CD4-positive, alpha-beta memory T cell (primary cell): ENCODE measurements at places on chromosomes 5 and 9.
A peak's percentile ranks its signal among the peaks of the same experiment; 100 is the strongest.

DNA sequence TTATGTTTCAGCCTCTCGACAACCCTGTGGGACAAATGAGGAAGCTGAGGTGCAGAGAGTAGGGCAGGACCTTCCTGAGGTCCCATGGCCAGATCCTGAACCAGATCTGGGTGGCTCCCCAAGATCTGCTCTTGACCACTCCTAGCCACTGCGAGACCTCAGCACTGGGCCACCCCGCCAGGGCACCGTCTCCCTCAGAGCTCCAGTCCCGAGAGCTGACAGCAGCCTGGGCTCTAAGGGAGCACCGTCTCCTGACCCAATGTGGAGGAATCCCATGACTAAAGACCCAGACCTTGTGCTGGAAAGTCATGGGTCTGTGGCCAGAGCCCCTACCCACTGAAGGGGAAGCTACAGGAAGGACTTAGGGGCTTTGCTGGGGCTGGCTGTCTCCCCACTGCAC, 4.5 kb upstream of the LMX1B start:
- no peak for DNase-seq

- DNase-seq = no peak
Measured at GRCh38 chr9:69895185-69895584, 74.6 kb downstream of the CFAP95 start.

GRCh38 chr5:62581836-62582597, 3.4 kb downstream of the LRRC70 start:
- no peak for DNase-seq

GRCh38 chr9:123090956-123091355, 57.5 kb downstream of the GPR21 start:
- DNase-seq = no peak

- DNase-seq = no peak
Measured at GRCh38 chr5:15500325-15501001, 483 bp downstream of the FBXL7 start.

DNA sequence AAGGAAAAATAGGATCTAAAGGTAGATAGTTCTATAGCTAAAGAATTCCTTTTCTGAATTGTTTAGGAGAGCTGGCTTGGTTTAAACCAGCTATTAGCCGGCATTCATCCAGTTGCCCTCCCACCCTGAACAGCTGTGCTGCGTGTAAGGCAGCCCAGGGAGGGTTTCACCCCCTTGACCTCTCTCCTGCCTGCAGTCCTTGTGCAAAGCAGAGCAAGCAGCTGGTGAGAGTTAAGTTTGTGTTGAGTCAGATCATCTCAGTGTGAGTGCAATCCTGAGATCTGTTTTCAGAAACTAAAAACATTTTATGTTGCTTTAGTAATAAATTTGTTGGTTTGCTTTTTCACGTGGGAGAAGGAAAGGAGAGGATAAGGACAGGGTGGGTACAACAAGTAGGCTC, 13.0 kb downstream of the SLC25A25 start:
- no peak for DNase-seq

DNA sequence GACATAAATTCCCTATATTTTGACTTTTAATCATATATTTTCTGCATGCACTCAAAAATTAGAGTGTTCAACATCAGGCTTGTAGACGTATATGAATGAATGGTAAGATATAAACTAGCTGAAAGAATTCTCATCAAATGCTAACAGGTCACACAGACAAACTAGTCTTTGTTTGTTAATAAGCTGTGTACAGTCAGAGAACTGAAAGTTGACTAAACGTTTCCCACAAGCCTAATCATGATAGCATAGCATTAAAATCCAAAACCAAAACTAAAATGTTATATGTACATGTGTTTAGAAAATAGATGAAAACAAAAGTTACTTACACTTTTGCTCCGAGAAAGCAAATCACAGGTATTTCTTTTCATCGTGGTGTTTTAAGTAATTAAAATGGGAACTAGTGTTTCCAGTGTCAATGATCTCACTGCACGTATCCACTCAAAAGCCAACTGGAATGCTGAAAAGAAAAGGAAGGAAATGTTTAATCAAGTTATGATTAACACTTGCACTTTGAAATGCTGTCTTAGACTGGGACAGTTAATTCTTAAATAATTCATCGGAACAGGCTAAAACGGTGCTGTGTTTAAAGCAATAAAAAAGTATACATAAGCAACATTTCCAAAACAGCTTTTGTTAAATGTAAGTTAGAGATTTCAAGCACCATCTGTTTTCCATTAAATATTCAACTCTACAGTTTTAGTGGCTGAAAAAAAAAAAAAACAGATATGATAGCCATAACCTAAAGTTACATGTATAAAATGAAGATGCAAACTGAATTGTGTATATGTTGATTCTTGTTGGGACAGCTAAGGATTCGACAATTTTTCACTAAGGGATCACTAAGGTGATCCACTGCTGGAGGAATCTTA, 291.9 kb upstream of the PDE4D start:
- no peak for DNase-seq

- DNase-seq = no peak
Measured at GRCh38 chr5:56319526-56320181, 86.5 kb upstream of the ANKRD55 start.

GRCh38 chr9:130128733-130129431, 43.3 kb upstream of the NCS1 start:
- peak; percentile 60 for DNase-seq

DNA sequence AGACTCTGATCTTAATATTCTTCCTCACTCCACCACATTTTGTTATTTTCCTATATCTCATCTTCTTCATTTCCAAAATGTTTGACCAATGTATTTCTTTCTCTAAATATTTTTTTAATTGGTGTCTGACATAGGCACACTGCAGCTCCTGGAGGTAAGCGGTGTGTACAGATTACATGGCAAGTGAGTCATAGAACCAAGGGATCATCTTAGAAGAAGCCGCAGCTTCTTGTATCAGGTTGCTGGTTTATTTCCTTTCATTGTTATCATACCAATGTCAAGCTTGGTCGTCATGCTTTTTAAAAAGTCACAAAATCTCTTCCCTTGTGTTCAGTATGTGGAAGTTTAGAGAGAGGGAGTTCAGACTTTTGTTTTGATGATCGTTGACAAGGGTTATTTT, 526.1 kb upstream of the CDH18 start:
- DNase-seq = no peak

DNA sequence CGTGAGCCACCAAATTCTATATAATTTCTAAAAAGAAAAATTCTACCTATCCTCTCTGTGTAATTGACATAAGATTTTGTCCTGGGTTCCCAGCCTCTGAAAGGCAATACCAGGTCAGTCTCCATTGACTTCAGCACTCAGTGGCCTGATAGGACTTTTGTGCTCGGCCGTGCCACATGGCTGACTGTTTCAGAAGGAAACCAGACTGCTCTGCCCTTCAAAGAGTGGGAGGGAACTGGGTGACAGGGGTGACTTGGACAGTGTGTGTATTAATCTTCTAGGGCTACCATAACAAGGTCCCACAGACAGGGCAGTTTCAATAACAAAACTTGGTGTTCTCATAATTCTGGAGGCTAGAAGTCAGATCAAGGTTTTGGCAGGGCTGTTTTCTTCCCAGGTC, 43.0 kb downstream of the ARHGAP26 start:
- DNase-seq = no peak

DNA sequence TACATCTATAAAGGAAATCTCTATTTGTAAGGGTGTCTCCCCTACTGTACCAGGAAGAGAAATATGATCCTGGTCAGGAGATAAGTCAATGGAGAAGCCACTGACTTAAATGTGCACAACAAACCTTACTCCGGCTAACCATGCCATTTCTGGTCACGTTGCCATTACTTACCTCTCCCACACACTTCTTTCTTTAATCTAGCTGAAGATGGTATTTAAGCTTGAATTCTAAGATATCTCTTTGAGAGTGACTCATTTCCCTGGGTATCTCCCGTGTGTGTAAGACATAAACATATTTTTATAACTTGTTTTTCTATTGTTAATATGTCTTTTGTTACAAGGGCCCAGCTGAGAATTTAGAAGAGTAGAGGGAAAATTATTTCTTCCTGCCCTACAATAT, 296.6 kb downstream of the SEMA5A start:
- DNase-seq = no peak

GRCh38 chr9:100848726-100849125, 179.8 kb upstream of the PLPPR1 start:
- no peak for DNase-seq

- no peak for DNase-seq
Measured at GRCh38 chr9:131302244-131303075, 12.9 kb downstream of the PLPP7 start.

DNA sequence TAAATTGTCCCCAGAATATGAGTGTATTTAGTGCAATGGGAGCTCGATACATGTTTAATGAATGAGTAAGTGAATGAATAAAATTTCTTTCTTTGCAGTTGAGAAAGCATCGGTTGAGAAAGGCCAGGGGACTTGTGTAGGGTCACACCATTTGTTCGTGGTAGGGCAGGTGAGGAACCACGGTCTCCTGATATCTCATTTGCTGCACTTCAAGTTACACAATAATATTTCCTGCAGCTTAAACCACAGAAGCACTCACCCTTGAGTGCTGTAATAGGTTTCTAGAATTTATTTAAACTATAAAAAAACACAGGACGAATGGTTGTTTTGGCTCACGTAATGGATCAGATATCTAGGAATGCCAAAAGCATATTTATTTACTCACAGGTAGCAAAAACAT, 429.8 kb downstream of the SPATA31D1 start:
- no peak for DNase-seq

DNA sequence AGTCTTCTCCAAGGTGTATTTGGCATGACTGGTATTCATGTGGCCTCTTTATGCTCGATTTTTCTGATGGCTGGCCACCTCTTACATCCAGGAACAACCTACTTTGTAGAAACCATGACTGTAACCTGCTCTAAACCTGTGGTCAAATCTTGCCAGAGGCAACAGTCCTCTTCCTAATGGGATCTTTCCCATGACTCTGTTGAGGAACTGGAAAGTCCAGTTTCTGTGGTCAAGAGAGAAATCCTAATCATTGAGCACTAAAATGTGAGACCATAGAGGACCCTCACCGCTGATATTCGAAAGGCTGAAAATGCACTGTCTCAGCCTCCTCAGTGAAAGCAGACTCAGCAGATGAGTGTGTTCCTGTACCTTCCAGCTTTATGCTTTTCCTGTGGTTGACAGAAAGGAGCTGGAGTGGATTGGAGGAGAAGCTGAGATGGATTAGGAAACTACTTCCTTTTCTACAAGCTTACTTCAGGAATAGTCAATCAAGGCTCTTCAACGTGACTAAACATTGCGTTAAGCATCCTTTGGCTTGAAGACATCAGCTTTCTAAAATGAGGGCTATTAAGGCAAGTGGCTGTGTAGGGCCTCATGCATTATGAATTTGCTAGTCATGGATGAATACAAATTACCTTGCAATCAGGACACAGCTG, 69.7 kb upstream of the DAPK1 start:
- no peak for DNase-seq

DNA sequence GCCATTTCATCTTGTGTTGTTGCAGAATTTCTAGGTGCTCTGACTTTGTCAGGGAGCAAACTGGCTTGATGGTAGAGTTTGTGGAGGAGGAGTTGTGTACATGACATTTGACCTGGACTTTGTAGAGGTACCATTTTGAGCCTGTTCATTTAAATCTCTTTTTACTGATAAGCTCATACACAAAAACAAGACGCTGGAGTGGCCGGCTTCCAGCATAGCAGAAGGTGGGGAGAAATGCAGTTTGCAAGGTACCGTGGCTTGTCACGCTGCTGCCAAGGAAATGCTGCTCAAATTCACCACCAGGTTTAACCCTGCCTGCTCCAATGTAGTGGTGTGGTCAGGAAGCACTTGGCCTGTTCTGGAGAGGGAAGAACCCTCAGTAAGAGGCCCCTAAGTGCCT, 18.9 kb upstream of the IQGAP2 start:
- no peak for DNase-seq

- no peak for DNase-seq
Measured at GRCh38 chr5:127587246-127587917, 61.5 kb upstream of the CTXN3 start.

GRCh38 chr9:98866435-98867102, 59.1 kb downstream of the GALNT12 start:
- no peak for DNase-seq

GRCh38 chr5:77990020-77990419, 213.9 kb upstream of the TBCA start:
- DNase-seq = no peak

GRCh38 chr5:88675168-88675707, 207.7 kb downstream of the MEF2C start:
- no peak for DNase-seq

DNA sequence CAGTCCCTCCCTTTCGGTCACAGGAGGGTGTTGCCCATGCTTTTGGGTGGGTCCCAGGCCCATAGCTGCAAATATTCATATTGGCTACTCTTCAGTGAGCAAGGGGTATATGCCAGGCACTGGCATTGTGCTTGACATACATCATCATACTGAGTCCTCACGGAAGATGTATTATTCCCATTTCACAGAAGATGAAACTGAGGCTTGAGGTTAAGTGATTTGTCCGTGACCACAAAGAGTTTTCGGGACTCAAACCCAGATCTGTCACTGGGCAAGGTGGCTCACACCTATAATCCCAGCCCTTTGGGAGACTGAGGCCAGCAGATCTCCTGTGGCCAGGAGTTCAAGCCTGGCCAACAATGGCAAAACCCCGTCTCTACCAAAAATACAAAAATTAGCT, 6.5 kb upstream of the FGFR4 start:
- DNase-seq = no peak

GRCh38 chr5:175457466-175457865, 13.5 kb upstream of the DRD1 start:
- no peak for DNase-seq

- no peak for DNase-seq
Measured at GRCh38 chr9:114460513-114461199, 44.6 kb downstream of the WHRN start.

DNA sequence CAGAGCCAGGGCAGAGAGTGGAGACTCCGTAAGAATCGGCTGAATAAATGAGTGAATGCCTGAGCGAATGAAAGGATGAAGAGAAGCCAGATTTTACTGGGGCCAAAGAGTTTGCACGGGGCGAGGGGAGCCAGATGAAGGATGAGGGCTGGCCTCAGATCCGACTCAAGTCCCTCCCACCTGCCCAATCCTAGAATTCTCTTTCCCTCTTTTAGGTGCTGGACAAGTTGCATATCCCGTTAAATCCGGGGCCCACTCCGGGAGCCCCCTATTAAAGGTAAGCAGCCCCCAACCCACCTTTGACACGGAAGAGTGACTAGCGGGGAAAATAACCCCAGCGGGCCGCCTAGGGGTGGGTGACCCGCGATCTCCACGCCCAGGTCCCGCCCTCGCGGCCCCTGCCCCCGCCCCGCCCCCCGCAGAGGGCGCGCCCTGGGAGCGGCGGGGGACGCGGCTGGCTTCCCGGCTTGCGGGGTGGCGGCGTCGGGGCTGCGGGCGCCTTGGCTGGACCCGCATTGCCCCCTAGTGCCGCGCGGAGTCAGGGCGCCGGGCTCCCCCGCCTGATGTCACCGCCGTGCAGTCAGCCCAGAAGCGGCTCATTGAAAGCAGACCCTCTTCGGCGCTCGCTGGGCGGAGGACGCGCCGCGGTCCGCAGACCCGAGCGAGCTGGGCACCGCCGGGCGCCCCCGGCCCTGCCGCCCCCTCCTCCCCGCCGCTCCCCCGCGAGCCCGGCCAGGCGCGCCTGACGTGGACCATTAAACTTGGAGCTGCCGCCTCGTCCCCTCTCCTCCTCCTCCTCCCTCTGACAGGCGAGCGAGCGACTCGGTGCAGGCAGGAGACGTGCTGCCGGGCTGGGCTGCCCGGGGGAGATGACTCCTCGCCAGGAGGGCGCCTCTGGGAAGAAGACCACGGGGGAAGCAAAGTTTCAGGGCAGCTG, at the start of gene ADRA1B:
ADRA1B (plus strand) TSS at position 579 of the 937 bp plus-strand sequence. CDS start 424 bp downstream, outside the sequence.
- DNase-seq = no peak

GRCh38 chr9:71816916-71817451, 48.7 kb upstream of the CEMIP2 start:
- DNase-seq = no peak
